ENCODE measurements at places on chromosomes 2 and 18.
A peak's percentile ranks its signal among the peaks of the same experiment; 100 is the strongest.

GRCh38 chr2:72780477-72780876, 45.4 kb downstream of the EXOC6B start:
- H3K36me3 ChIP-seq = no peaks in the 10 kb centered on the region
- H3K4me1 ChIP-seq = peaks cover 2% of the 10 kb centered on the region
- H3K27me3 ChIP-seq = no peaks in the 10 kb centered on the region

DNA sequence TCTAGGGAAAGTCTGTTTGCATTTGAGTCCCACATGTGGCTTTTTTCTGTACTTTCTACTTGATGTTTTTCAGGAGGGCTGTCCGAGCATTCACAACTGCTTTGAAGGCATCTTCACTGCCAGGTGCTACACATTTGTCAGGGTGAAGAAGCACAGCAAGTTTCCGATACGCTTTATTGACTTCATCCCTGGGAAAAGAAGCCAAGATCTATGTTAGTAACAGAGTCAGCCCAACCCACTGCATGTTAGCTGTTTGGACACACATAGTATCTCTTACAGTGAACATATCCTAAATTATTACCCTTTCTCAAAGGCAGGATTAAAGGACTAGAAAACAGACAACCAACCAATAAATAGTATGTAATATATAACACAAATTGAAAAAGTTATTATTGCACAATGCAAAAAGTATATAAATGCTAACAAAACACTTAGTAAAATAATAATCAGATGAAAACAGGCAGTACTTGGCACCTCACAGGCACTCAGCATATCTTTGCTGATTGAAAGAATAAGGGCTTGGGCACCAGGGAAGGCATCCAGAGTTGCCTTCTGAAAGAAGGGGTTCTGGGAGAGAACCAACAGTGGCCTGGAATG, 24.1 kb downstream of the DNAJC27 start:
- no peaks in the 10 kb centered on the region for H3K27me3 ChIP-seq
- H3K4me1 ChIP-seq = no peaks in the 10 kb centered on the region
- H3K4me3 ChIP-seq = no peak overlapping the region
- H3K27ac ChIP-seq = no peak overlapping the region
- no peak for DNase-seq
- H3K36me3 ChIP-seq = peaks cover 31% of the 10 kb centered on the region

DNA sequence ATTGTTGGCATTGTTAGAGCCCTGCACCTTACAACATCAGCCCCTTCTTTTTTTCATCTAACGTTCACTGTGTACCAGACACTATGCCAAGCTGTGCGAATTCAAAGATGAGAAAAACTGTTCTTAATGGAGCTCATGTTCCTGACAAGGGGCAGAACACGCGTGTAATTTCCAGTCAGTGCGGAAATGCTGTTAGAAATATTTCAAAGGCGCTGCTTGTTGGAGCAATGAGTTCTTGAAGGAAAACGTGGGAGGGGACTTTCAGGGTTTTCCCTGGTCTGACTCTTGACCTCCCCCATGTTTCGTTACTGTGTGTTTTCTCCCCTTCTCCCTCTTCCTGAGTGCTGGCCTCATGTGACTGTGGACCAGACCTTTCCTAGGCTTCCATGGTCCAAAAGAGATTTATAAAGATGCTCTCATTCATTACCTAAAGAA, 1.5 kb downstream of the MTHFD2 start:
- peaks cover 50% of the 10 kb centered on the region for H3K36me3 ChIP-seq
- DNase-seq = peak; percentile 77
- no peaks in the 10 kb centered on the region for H3K27me3 ChIP-seq
- peak overlapping the region; percentile 96 for H3K4me3 ChIP-seq

DNA sequence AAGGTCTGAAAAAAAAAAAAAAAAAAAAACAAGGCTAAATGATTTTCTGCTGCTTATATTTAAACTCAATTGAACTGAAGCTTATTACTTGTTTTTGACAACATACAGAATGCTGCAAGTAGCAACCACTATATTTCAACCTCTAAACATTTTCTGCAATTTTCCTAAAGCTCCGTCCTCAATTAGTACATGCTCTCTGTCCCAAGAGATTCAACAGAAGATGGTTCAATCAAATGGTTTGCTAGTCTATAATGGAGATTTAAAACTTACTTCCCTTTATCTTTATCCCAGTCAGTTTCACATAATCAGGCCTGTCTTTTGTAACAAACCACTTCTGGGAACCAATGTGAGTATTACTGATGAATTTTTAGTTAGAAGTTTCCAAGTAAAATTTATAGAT, 485.1 kb upstream of the CDH7 start:
- H3K4me1 ChIP-seq = no peaks in the 10 kb centered on the region
- DNase-seq = no peak
- no peaks in the 10 kb centered on the region for H3K27me3 ChIP-seq
- H3K4me3 ChIP-seq = no peak overlapping the region

- peaks cover 2% of the 10 kb centered on the region for H3K27me3 ChIP-seq
- DNase-seq = no peak
- no peaks in the 10 kb centered on the region for H3K36me3 ChIP-seq
- no peak overlapping the region for H3K27ac ChIP-seq
Observed at GRCh38 chr18:36338403-36338933, 41.0 kb downstream of the FHOD3 start.

- H3K36me3 ChIP-seq = no peaks in the 10 kb centered on the region
- no peak overlapping the region for H3K27ac ChIP-seq
- H3K27me3 ChIP-seq = no peaks in the 10 kb centered on the region
Observed at GRCh38 chr2:166285215-166285614, 90.5 kb downstream of the SCN9A start.

All from activated CD4-positive, alpha-beta T cell treated with anti-CD3 and anti-CD28 coated beads, Interleukin-2, amount 10 ng/mL, durations not matched to agents 24 days and 14 days (primary cell).